GM12891 (cell line): ENCODE measurements at places on chromosomes 6 and 20.

DNA sequence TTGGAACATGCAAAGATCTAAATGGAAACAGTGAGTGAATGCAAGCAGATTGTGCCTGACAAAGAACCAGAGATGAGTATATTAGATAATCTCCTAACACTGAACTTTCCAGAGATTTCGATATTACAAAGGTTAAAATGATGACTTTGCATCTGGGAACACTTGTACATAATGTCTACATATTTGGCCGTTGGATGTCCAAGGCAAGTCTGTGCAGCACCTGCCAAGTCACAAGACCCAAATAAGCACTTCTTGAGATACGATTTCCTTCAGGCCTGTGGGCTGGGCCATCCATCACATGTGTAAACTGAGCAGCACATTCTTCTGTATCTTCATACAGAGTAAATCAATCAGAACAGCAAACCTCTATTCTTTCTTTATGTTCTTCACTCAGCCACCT lies 32.5 kb upstream of the SMLR1 start:
- DNase-seq, result no peak

GRCh38 chr6:454148-454991 lies 62.8 kb downstream of the IRF4 start:
- no peak for DNase-seq

DNA sequence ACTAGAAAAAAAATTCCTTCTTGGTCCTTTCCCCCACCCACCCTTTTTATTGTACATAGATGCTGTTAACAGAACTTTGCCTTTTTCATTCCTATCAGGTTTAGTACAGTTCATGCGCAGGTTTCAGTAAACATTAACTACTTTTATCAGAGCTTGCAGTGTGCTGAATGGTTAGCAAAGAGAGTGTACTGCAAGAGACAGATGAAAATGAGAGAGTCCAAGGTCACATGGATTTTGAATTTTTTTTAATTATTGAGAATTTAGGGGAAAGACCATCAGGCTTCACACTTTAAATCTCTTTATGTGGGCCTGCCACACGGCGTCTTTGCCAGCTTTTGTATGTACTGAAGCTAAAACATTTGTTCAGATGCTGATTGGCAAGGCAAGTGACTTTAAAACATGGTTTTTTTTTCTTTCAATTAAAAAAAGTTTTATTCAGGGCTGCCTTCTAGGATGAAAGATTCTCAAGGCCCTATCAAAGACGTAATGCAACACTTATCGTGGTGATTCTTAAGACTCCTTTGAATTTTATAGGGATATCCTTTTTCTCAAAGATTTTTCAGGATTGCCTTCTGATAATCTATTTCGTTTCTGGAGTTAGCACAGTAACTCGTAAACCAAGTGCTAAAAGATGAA lies 32.2 kb downstream of the RREB1 start:
- DNase-seq, result no peak

DNA sequence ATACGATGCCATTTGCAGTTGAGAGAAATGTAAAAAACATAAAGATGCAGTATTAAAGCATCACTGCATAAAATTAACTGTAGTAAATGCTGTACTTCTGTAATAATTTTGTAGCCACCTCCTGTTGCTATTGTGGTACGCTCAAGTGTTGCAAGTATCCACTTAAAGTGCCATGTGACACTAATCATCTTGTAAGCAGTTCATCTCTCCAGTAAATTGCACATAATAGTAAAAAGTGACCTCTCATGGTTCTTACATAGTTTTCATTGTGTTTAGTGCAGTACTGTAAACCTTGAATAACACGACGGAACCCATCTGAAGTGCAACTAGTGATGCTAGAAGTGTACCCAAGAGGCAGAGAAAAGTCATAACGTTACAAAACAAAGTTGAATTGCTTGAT lies 190.1 kb upstream of the VGLL2 start:
- no peak for DNase-seq

DNA sequence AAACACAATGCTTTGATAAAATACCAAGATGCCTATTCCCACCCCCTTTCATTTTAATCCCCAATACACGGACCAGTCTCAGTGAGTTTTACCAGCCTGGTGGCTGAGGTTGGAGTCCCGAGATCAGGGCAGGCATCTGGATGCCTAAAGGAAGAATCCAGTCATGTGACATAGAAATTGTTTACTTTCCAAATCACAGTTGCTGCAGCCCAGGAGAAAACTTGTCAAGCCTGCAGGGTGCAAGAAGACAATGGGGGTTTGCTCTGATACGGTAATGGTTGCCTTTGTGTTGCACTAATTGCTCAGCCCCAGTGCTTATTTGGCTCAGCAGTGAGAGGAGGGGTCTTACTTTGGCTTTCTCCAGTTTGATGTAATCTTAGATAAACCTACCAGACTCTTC lies 308.5 kb upstream of the POU3F2 start:
- DNase-seq, result no peak

DNA sequence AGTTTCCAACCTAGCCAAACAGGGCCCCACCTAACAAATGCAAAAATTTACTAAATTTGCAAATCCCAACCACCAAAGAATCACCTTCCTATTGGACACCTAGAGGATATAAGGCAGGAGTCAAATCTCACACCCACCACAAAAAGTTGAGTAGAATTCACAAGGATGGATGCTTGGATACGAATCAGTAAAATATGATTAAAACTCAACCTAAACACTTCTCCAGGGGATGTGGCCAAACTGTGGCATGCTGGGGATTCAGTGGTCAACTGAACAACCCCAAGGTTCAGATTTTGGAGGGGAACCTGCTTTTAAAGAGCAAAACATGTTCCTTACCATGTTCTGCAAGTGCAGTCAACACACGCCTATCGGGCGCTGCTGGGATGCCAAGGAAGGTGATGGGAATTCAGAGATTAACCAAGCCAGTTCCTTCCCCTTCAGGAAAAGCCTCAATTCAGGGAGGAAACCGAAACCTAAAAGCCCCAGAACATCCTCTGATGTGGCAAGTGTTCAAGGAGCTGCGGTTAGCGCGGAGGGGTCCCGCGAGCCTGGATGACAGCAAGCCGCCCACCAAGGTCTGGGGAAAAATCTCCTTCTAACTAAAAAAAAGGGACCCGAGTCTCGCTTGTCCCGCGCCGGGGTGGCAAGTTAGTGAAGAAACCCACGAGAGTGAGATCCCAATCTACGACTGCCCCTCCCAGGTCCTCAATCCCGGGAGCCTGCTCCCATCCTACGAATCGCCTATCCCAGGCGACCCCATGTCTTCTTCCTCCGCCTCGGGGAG lies 902 bp downstream of the SAMHD1 start:
- no peak for DNase-seq

DNA sequence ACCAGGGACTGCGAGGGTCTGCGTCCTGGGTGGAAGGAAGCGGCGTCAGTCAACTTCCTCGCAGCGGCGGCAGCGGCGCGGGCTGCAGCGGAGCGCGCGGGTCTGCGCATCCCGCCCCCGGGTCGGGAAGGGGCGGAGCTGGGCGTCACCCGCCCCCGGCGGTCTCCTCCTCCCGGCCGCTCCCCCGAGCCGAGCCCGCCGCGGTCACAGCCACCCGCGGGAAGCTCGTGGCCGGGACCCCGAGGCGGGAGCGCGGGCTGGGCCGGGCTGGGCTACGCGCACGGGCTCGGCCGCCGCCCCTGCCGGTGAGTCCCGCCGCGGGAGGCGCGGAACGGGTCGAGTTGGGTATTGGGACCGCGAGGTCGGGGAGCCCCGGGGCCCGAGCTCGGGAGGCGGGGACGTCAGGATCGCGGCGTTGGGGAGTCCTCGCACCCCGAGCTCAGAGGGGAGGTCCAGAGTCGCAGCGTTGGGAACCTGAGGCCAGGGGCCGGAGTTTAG lies at the start of gene PAQR8:
PAQR8 (plus strand) TSS at position 207 of the 498 bp plus-strand sequence. CDS start 41,063 bp downstream, outside the sequence.
- DNase-seq, result peak; percentile 94

- DNase-seq, result no peak
These were observed 181.2 kb upstream of the JAG1 start for GRCh38 chr20:10854976-10855375.

- DNase-seq, result no peak
These were observed 40.9 kb upstream of the PKIB start for GRCh38 chr6:122569230-122569771.

GRCh38 chr20:1426231-1426849 lies 33.5 kb upstream of the FKBP1A start:
- no peak for DNase-seq

DNA sequence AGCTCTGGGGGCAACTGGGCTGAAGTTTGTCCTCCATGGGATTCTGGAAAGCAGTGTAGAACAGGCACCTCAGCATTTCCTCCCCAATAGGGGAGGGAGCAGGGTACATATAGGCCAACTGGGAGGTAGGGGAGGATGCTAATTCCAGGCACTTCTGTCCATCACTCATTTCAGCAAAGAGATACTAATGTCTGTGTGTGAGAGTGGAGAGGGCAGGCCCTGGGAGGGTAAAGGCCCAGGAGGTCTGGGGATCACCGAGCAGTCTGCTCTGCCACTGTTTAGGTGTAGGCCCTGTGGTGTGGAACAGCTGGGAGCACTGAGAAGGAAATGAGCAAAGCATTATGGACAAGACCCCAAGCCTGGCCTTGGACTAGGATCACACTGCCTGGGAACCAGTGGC lies 158.7 kb downstream of the SLC24A3 start:
- DNase-seq, result no peak

DNA sequence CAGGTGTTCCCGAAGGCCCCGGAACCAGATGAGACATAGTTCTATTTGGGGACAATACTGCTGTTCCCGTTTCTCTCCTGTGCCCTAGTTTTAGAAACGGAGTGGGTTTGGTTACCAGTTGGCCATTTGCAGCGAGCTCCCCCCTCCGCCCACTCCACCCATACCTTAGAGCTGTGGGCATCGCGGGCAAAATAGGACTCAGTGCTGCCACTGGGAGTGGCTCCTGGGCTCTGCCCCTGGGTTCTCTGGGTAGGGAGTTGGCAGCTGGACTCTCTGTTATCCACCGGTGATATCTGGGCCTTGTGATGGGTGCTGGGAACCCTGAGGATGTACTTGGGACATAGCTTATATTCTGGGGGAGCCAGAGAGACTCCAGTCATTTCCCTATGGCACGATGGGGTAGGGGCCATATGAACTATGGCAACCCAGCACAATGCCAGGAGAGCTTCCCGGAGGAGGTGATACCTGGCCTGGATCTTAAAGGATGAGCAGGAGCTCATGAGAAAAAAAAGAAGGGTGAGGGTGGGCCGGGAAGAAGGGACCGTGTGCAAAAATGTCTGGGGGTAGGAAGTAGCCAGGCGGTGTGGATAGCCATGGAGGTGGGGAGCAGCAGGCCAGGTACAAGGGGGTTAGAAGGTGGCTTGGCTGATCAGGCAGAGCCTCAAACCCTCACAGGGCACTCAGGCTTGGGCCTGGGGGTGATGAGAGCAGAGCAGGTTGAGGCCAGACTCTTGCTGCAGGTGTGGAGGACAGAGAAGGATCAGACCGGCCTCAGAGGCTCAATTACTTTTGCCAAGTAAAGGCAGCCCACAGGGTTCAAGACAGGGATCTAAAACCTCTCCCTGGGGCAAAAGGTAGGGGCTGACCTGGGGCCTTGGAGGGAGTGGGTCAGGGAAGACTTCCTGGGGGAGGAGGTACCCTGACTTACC lies 9.6 kb downstream of the SRC start:
- DNase-seq, result no peak

DNA sequence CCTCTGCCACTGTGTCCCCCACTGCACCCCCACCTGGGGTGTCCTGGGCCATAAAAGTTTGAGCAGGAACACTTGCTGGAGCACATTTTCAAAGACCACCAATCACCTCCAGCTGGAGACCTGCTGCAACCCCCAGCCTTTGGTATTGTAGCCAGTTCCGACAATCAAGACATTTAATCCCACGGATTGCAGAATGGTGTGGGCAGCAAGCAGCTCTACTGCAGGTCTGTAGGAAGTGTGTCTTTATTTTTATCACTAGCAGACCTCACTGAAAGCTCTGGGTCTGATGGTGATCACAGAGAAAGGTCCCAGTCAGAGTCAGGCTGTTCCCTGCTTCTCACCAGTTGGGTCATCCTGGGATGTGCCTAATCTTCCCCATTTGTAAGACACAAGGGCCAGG lies 167.1 kb upstream of the ECI2 start:
- no peak for DNase-seq

DNA sequence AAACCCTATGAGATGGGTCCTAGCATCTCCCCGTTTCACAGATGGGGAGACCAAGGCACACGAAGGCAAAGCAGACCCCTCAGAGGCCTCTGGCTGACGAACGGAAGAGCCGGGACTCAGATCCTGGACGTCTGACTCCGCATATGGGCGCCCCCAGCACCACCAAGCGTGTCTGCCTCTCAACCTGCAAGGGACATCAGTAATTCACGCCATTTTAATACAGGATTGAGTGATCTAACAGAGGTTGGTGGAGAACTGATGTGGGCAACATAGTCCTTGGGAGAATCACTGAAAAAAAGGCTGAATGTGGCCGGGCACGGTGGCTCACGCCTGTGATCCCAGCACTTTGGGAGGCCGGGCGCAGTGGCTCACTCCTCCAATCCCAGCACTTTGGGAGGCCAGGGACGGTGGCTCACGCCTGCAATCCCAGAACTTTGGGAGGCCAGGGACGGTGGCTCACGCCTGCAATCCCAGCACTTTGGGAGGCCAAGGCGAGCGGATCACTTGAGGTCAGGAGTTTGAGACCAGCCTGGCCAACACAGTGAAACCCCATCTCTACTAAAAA lies 206.6 kb downstream of the DLL1 start:
- no peak for DNase-seq

- no peak for DNase-seq
These were observed 127.6 kb upstream of the PMEPA1 start for GRCh38 chr20:57837208-57838035.

- DNase-seq, result no peak
These were observed 37.8 kb upstream of the ZNF831 start for GRCh38 chr20:59125836-59126235.

GRCh38 chr6:166285233-166285632 lies 23.0 kb downstream of the PRR18 start:
- DNase-seq, result no peak

DNA sequence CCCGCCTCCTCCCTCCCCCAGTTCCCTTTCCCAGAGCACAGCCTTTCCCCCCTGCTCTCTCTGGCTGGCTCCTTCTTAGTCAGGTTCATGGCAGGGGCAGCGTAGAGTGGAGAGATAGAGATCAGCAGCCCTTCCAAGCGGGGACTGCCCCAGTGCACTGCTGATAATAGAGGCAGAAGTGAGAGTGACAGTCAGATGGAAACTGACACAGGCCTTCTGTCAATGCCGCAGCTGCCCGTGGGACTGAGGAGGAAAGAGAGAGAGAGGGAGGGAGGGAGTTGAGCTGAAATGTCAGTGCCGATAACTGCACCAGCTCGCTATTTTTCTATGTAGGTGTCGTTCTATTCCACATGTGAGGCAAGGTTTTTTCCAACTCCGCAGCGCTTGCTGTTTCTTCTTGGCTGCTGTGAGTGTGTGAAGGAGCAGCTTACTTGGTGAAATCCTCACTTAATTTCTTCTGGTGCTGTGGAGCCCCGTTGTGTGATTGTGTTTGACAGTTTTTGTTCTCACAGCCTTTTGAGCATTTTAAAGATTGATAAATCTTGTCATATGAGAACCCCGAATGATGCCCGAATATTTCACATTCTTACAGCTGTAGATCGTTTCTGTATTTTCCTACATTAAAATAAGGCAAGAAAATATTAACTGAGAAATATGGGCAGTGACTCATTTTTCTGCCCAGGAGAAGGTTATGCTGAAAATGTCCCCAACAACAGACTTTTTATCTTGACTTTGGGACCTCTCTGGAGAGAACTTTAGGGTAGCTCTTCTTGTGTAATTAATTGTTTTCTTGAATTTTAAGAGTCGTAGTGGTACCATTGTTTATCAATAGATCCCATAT lies 386.4 kb upstream of the MMS22L start:
- peak; percentile 10 for DNase-seq
